Stimulated activated CD4-positive, alpha-beta T cell treated with anti-CD3 and anti-CD28 coated beads, Interleukin-4, amount 100 ng/mL, for 1 hour (primary cell): ENCODE measurements at places on chromosomes 1 and 21.

DNA sequence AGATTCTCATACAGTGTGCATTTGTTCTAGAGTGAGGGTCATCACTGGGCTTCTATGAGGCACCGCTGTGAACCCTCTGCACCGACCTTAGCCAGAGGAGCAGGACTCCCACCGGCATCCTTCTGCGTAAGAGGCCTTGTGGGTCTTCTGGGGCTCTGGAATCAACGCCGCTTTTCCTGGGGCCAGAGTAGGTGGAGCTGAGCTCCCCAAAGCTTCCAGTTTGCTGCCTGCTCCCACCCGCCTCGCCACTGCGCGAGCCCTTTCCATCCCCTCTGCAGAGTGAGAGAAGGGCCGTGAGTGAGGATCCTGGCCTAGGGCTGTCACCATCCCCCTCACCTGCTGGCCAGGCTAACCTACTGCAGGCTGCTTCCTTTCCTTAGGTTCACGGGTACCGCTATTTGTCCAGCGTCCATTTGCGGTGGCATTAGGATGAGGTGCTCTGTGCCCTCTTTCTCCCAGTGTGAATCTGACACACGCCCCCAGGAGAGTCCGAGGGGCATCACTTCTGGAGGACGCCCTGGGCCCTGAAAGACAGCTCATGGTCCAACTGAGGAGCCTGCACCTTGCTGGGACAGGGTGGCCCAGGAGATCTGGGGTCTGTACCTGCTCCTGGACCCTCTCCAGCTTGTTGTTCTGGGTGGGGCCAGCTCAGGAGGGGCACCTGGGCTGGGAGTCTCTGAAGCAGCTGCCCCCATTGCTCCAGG is 36.2 kb downstream of the UMODL1 start:
- no peak for DNase-seq

DNA sequence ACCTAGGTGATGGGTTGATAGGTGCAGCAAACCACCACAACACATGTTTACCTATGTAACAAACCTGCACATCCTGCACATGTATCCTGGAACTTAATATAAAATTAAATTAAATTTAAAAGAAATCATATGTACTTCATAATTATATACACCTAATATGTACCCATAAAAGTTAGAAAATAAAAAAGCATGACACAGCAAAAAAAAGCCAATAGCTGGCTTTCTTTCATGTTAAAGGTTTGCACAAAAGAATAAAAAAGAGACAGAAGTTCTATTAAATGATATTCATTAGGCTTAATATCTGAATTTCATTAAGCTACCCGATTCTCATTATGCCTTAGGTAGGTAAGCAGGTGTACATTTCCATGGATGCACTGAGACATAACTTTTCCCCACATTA is 5.2 kb upstream of the PRMT6 start:
- DNase-seq, result no peak

DNA sequence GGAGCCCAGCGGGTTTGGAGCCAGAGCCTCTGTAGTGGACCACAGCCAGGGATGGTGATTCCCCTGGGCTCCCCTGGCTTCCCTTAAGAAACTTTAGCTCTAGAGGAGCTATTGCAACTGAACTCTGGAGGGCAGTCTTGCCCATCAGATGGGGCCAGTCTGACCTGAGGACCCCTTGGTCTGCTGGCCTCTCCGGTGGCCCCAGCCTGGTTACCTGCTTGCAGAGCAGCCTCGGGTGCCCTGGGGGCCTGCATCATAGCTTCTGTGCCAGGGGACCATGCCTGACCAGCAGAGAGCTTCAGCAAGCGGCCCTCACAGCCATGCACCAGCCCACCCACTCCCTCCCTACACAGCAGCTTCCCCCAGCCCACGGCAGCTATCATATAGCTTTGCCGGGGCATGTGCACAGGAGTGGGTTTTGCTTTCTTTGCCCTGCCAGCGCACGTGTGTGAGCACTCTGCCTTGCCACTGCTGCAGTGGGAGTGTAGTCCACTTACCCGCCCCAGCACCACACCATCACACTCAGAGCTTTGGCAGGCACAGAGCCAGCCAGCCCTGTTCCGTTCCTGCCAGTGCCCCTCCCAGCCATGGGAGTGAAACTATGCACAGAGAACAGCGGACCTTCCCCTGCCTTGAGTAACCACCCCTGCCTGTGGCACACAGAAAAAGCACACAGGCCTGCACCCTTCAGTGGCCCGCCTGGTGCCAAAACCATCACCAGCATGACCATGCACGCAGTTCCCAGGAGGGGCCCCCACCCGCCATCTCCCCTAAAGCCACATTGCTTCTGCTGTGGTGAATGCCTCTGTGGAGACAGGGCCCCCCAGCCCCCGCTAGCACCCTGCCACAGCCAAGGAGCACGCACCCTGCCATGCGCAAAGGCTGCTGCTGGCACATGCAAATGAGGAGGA is 442.9 kb upstream of the NEGR1 start:
- no peak for DNase-seq

DNA sequence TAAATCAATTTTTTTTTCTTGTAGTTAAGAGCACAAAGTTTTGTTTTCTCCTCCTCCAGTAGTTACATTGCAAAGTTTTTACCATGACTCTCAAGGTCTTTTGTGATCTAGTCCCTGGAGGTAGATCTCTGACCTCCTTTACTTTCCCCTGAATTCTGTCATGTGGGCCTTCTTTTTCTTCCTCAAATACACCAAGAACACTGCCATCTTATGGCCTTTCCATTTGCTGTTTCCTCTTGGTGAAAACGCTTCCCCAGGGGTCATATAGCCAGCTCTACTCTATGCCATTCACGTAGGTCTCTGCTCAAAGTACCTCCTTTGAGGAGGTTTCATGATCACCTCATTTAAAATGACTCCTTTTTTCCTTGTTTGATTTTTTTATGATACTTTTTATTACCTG is 2.7 kb downstream of the DDX20 start:
- no peak for DNase-seq

DNA sequence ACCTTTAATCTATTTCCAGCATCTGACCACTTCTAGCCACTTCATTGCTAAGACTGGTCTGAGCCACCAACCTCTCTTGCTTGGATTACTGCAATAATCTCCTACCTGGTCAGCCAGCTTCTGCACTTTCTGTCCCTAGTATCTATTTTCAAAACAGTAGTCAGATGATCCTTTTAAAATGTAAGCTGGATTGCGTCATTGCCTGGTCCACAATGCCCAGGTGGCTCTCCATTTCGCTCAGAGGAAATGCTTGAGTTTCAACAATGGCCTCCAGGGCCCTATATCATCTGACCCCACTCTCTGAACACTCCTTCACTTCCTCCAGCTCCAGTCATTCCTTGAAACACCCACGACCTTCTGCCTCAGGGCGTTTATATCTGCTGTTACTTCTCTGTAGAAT is 2.3 kb downstream of the FYB2 start:
- no peak for DNase-seq

DNA sequence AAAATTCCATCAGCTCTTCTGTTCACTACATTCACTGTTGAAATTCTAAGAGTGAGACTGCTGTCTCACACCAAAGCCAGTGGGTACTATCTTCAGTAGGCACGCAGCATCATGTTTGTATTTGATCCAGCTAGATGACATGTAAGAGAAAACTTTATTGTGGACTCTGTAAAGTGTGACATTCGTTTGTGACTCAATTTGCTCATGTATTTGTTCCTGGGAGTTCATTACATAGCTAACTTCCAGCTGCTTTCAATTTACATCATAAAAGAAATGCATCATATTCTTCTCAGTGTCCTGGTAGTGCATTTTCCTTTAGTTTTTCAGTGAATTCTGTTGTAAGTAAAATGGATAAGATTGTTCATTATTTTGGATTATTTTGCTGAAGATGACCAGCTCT is 31.4 kb downstream of the CTH start:
- DNase-seq, result no peak

- DNase-seq, result no peak
These were observed 12.3 kb downstream of the TAL1 start for GRCh38 chr1:47219590-47220220.

- DNase-seq, result no peak
These were observed 34.8 kb upstream of the EPHA8 start for GRCh38 chr1:22528451-22528850.

- DNase-seq, result no peak
These were observed 2.7 kb upstream of the HMCN1 start for GRCh38 chr1:185731446-185731845.

- DNase-seq, result no peak
These were observed 123.2 kb downstream of the PTPRC start for GRCh38 chr1:198761859-198762616.

GRCh38 chr1:80036690-80037432 is 1030.3 kb upstream of the ADGRL4 start:
- DNase-seq, result no peak

GRCh38 chr1:24364975-24365678 is 46.0 kb downstream of the GRHL3 start:
- no peak for DNase-seq

GRCh38 chr1:246779561-246780175 is 55.5 kb downstream of the SCCPDH start:
- no peak for DNase-seq

- no peak for DNase-seq
These were observed at the start of gene ANKRD45 for GRCh38 chr1:173669491-173669941. ANKRD45 (minus strand) TSS chr1:173669851; CDS start chr1:173659418, 10,433 bp downstream.

DNA sequence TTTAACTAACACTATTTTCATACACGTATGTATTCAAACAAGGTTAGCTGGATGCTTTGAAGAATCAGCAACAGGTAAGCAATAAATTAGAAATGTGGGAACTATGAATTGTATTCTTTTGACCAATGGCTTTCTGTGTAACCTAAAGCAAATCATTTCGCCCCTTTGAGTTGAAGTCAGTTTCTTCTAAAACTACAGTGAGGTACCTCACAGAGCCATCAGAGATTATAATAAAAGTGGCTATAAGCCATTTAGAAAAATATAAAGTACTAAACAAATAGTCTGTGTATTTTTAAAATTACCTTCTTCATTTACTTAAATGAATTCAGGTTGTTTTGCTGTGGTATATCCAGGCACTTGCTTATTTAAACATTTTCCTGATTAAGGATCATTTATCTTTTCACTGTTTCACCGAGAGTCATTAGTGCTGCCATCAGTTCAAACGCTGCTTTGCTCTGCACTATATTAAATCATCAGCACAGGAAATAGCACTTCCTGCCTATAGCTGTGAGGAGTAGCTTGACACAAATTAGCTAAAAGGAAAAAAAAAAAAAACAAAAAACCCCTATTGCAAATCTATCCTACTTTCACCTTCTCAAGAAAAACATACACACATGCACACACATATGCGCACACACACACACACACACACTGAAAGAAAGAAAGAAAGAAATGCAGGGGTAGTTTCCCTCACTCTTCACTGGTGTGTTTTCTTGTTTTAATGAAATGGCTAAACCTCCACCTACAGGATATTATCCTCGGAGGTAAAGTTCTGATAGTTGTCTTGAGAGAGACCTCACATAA is 39.8 kb upstream of the C1orf105 start:
- DNase-seq, result no peak

DNA sequence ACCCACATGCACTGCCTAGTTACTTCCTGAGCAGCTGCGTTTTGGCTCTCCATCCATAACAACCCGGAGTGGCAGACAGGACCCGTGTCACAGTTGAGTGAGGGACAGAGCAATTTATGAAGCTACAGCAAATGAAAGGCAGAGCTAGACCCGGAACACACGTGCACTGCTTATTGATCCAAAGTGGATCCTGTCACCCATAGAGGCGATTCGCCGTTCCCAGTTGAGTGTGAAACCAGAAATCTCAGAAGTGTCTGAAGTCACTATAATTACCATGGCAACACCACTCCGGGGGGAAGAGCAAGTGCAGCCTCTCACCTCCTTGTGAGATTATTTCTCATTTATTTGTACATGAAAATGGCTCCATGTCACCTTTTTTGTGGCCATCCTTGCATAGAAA is 365.2 kb downstream of the DSCAM start:
- no peak for DNase-seq

- no peak for DNase-seq
These were observed 80.7 kb downstream of the DNTTIP2 start for GRCh38 chr1:93798291-93798690.

DNA sequence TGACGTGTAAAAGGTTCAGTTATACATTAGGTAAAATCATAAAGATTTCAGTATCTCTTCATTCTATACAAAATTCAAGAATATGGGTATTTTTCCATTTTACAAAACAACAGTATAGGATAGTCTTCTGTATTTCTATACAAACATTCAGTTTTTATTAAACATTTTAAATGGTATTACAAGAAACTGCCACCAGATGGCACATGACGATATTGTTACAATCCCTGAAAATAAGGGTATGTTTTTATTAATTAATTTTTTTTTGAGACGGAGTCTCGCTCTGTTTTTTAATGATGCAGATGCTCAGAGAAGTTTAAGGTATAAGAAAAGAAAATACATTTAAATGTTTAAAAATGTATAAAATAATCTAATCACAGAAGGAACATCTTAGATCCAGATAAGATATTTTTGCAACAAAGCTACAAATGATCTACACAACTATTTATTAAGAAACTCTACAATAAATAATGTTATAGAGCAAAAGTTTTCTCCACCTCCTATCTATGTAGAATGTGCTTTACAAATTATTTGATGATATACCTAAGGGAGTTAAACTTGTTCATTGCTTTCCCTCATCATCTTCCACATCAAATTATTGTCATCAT is 23.5 kb upstream of the RSBN1 start:
- DNase-seq, result no peak

GRCh38 chr21:41622831-41623548 is 115.0 kb upstream of the TMPRSS2 start:
- DNase-seq, result peak; percentile 13

GRCh38 chr1:183144752-183145151 is 41.3 kb upstream of the LAMC2 start:
- no peak for DNase-seq

DNA sequence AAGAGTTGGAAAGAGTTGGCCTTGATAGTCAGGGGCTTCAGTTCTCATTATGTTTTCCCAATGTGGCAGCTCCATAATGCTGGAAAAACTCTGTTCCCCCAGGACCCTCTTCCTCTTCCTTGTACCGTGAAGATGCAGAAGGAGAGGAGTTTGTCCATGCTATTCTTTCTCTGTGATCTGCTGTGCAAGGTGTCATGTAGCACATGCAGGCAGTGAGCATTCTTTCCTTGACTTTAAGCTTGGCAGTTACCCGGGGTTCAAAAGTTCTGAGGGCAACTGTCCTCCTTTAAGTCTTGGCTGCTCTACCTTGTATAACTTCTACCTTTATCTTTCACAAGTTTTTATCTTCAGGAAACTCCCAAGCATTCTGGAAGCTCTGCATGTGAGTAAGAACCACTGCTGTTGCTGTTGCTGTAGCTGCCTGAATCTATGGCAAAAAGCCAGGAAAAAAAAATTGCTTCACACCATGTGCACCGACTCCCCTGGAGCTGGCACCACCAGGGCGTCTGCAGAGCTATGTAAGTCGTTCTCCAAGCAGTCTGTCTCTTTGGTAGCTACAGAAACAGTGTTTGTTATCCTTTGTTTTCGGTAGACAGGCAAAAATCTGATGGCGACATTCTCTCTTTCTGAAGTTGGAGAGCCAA is 42.7 kb upstream of the SLC16A1 start:
- no peak for DNase-seq
